Left renal pelvis (tissue), 4 donors: ENCODE measurements at places on chromosomes 7 and 10.
A peak's percentile ranks its signal among the peaks of the same experiment; 100 is the strongest.

GRCh38 chr7:136958016-136958415, 89.6 kb downstream of the CHRM2 start:
- no peak for DNase-seq

- no peak for DNase-seq
Observed at GRCh38 chr10:7311218-7311849, 99.5 kb downstream of the SFMBT2 start.

- no peak for DNase-seq
Observed at GRCh38 chr10:123236126-123236525, 81.9 kb downstream of the BUB3 start.

DNA sequence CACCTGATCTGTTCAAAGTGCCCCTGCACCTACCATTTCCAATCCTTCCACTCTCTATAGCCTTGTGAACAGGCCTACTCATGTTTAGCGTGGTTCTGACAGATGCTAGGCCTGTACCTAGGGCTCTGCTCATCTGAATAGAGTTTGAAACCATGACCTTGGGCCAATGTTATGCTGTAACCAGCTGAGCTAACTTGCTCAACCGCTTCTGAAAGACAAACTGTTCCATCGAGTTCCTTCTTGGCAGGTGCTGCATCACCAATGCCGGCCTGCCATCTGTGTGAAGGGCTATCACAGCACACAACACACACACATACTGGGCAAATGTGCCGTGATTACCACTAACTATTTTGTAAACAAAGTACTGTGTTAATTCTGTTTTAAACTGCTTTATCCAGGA, 419.0 kb upstream of the GALNT17 start:
- DNase-seq = no peak

DNA sequence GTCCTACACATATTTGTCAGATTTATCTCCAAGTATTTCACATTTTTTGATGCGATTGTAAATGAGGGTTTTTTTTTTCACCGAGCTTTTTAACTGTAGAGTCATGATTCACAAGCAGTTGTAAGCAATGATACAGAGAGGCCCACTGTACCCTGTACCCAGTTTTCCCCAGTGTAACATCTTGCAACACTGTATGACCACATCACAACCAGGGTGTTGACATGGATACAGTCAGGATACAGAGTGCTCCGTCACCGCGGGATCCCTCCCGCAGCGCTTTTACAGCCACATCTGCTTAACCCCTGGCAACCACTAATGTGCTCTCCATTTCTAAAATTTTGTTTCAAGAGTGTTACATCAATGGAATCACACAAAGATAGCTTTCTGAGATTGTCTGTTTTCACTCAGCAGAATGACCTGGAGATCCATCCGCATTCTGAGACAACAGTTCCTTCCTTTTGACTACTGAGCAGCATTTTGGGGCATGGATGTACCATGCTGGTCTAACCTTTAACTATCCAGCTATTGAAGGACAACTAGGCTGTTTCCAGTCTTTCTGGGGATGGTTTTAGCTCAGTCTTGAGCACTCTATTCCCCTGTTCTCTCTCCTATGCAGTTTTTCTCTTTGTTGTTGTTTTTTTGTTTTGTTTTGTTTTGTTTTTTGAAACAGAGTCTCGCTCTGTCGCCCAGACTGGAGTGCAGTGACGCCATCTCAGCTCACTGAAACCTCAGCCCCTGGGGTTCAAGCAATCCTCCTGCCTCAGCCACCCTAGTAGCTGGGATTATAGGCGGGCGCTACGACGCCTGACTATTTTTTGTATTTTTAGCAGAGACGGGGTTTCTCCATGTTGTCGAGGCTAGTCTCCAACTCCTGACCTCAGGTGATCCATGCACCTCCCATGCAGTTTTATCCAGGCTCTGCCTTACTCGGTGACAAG, 25.9 kb downstream of the GPRIN2 start:
- no peak for DNase-seq

- no peak for DNase-seq
Observed at GRCh38 chr7:35905555-35905954, 104.7 kb downstream of the SEPTIN7 start.

GRCh38 chr10:80451132-80451531, 3.0 kb upstream of the TSPAN14 start:
- DNase-seq = no peak

- DNase-seq = no peak
Observed at GRCh38 chr10:87671139-87671815, 11.6 kb downstream of the PAPSS2 start.

DNA sequence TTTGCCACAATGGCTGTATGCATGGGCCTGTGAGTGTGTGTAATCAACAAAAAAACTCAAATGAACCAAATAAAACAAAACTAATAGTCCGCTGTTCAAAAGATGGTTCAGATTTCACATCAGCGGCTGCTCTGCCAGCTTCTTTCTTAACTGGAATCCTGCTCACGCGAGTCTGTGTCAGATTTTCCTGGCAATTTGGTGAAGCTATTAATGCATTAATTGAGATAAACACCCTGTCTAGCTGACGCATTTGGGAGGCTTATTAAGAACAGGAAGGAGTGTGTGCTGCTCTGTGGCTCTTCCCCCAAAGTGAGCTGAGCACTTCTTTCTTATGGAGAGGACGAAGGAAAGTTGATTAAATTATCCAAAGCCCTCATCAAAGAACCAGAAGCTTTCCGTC, 336.6 kb upstream of the MKI67 start:
- DNase-seq = no peak

DNA sequence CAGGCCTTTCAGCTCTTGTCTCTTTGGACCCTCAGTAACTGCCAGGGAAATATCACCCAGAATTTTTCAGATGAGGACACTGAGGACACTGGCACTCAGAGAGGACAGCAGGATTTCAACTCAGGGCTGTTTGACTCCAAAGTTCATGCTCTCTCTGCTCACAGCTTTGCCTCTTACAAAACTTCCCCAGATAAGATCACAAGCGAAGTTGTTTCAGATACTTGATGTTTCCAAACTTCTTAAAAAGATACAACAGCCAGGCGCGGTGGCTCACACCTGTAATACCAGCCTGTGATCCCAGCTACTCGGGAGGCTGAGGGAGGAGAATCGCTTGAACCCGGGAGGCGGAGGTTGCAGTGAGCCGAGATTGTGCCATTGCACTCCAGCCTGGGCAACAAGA, 32.4 kb upstream of the ZRANB1 start:
- DNase-seq = no peak

GRCh38 chr10:123521556-123521955, 144.6 kb upstream of the GPR26 start:
- DNase-seq = no peak

GRCh38 chr7:105322655-105323277, 66.0 kb downstream of the SRPK2 start:
- DNase-seq = no peak

DNA sequence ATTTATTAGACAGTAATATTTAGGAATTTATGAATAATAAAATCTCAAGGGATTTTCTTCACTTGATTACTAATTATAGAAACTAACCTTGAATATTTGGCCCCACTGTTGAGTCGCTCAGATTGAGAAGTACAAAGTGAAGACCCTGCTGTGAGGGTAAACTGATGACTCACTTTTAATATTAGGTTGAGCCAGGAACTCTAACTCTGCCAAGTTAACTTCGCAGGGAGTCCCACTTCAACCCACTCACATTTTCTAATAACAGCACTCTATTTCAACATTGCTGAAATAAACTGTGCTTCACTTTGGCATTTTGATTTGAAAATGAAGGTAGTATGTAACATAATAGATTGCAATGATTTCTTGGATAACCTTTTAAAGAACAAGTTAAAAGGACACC, 200.7 kb downstream of the POLR1F start:
- no peak for DNase-seq

GRCh38 chr10:130631142-130632096, 495.2 kb downstream of the GLRX3 start:
- DNase-seq = no peak

- DNase-seq = no peak
Observed at GRCh38 chr7:89771003-89771636, 383.1 kb upstream of the STEAP1 start.

- DNase-seq = no peak
Observed at GRCh38 chr7:18165166-18165565, 137.5 kb upstream of the PRPS1L1 start.

DNA sequence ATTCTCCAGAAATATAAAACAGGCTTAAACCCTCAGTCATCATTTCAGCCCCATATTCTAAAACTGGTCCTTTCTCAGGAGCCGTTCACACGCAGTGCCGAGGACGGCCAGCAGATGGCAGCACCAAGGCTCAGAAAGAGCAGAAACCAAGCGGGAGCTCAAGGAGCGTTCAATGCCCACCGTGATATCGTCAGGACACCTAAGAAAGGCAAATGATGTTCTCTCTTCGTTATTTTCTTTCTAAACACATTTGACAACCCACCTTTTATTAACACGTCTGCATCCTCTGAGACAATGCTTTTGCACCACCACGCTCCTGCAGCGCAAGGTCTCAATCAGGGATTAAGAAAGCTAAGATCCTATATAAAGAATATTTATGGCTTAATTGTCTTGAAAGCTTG, 45.7 kb upstream of the RBM33 start:
- no peak for DNase-seq

GRCh38 chr10:103584216-103585010, 90.9 kb downstream of the NEURL1 start:
- DNase-seq = no peak

GRCh38 chr7:120226188-120226587, 46.8 kb upstream of the KCND2 start:
- no peak for DNase-seq

GRCh38 chr10:45627412-45628048, 45.0 kb downstream of the ZFAND4 start:
- no peak for DNase-seq

DNA sequence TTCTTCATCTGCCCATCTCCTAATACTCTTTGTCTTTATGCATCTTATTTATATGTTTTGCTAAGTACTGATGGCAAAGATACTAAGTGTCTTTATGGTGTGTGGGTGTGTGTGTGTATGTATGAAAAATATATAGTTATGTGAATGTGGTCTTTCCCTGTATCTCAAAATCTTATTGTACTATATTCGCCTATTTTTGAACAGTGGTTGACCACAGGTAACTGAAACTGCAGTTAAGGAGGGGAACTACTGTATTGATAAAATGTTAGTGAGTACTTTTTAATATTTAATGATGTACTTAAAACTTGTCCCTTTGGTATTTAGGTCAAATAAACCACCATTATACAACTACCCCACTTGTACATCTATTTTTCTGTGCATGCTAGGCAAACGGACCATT, 85.9 kb downstream of the ADD3 start:
- DNase-seq = no peak

GRCh38 chr7:98021588-98022351, 31.8 kb upstream of the OCM2 start:
- DNase-seq = peak; percentile 8

GRCh38 chr10:93541402-93542357, 24.8 kb upstream of the FFAR4 start:
- no peak for DNase-seq

GRCh38 chr7:25349283-25350017, 121.2 kb upstream of the NPVF start:
- DNase-seq = no peak

DNA sequence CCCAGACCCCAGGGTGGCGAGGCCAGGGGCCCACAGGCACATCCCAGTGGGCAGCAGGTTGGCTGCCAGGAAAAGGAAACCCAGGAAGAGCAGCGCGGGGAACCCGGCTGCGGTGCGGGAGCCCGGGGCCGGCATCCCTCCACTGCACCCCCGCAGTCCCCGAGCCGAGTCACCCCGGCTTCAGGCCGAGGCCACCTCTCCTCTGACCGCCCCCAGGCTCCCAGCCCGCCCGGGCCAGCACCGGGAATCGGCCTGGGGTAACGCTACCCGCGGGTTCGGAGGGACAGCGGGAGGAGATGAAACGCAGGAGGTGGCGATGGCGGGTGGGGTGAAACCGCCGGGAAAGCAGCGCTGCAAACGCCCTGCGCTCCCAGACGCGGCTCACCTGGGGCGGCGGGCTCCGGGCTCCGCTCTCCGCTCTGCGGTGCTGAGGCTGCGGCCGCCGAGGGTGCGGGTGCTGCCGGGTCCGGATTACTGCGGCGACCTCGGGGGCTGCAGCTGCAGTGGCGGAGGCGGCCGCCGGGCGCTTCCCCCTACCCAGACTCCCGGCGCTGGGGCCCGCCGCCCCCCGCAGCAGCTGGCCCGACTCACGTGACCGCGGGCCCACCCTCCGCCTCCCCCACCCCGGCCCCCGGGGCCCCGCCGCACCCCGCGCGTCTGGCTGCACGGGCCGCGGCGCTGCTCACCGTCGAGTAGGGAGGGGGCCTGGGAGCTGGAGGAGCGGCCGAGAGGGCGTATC, at the start of gene SCRN1:
TSS of gene SCRN1 (minus strand) at position 545 of the 739 bp plus-strand sequence. CDS start 20,734 bp downstream, outside the sequence.
- DNase-seq = peak; percentile 35

GRCh38 chr7:4018601-4019316, 663.3 kb upstream of the FOXK1 start:
- DNase-seq = no peak

DNA sequence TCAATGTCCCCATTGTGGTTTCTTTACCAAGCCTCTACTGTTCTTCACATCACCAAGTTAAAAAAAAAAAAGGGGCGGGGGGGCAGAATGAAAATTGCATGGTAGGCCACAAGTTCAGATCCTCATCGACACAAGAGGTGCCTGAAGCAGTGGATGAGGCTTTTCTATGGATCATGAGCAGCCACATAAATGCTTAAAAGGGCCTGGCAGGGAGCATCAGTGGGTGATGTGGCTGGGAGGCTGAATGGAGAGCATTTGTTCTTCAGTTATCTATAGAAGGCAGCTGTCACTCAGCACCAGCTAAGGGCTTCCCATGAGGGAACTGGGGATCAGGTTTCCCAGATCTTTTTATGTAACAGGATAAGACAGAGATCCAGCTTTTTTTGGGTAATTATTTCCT, 117.9 kb downstream of the CFTR start:
- DNase-seq = no peak

DNA sequence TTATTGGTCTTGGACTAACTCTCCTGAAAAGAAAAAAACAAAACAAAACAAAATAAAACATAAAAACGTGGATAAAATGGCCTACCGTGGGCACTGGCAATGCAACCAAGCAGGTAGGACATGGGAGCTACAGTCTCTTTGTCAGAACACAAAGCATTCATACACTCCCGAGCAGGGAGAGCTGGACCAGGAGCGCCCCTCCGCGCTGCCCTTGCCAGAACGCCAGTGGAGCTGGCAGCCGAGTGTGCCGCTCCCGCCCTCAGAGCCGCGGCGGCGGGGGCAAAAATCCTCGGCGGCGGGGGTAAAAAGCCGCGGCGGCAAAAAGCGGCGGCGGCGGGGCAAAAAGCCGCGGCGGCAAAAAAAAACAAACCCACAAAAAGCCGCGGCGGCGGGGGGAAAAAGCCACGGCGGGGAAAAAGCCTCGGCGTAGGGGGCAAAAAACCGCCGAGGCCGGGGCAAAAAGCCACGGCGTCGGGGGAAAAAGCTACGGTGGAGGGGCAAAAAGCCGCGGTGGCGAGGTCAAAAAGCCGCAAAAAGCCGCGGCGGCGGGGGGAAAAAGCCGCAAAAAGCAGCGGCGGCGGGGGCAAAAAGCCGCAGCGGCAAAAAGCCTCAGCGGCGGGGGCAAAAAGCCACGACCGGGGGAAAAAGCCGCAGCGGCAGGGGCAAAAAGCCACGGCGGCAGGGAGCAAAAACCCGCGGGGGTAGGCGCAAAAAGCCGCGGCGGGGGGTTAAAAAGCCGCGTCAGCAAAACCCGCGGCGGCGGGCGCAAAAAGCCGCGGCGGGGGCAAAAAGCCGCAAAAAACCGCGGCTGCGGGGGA, 418.1 kb downstream of the ZNF716 start:
- no peak for DNase-seq
